ENCODE measurements at places on chromosomes 4 and X. TPM values are rescaled to one million over a fixed set of nuclear protein-coding genes. Genes with fewer than 3 reads are reported as not detected.

GRCh38 chr4:134505511-134505910 lies 303.9 kb upstream of the PABPC4L start:
- no peak for DNase-seq

- peak; percentile 0 for DNase-seq
Observed at GRCh38 chrX:77731821-77732419, 54.1 kb downstream of the ATRX start.

DNA sequence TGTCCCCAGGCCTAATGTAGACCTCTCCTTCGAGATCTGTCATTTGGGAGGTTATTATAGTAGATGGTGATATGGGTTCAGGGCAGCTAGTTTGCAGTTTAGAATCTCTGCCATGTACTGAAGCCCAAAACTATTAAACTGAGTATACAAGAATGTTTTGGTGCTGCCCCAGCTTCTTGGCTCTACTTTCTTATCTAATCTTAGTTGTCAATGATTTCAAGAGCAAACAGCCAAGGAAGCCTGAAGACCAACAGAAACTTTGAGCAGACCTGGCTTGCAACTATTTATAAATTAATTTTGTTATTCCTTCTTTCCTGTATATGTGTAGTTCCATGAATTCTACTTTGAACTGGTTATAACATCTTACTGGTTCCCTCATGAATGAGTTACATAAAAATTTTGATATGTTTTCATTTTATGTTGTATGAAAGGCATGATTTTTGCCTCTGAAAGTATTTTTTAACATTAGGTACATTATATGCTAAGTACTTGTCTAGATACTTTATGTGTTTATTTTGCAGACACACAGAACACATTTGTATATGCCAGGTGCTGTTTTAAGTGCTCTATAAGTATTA lies 2.0 kb upstream of the MGST2 start:
- no peak for DNase-seq

GRCh38 chr4:31949045-31949444 lies 1228.9 kb downstream of the PCDH7 start:
- DNase-seq: no peak

- no peak for DNase-seq
Observed at GRCh38 chr4:20319825-20320612, 68.3 kb downstream of the SLIT2 start.

Gene CXCL5
- total RNA-seq: 1,906 TPM

Gene IL21
- not detected for total RNA-seq

Gene PAGE5
- not detected for total RNA-seq
